ENCODE measurements at places on chromosomes 3 and 15.

GRCh38 chr3:52216585-52217408, 8.6 kb downstream of the TLR9 start:
- H3K27me3 ChIP-seq = no peaks in the 10 kb centered on the region
- H3K27ac ChIP-seq = no peak overlapping the region
- DNase-seq = no peak
- no peak overlapping the region for H3K4me3 ChIP-seq
- peaks cover 16% of the 10 kb centered on the region for H3K36me3 ChIP-seq

DNA sequence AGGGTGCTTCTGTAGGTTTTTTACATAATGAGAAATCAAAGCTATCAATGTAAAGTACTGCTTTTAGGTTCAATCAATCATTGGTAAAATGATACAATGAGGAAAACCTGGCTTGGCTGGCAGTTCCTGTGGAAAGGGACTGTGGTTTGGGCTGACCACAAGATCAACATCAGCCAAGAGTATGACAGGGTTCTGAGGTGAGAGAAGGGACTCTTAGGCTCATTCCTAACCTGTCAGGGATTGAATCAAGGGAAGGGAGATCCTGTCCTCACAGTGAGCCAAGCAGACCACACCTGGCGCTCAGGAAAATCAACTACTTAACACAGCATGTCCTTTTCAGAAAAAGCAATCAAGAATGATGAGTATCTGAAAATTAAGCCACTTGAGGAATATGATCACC, 111.1 kb downstream of the MAGI1 start:
- H3K27ac ChIP-seq = no peak overlapping the region
- H3K36me3 ChIP-seq = no peaks in the 10 kb centered on the region
- no peak overlapping the region for H3K4me3 ChIP-seq
- no peaks in the 10 kb centered on the region for H3K27me3 ChIP-seq
- DNase-seq = no peak

GRCh38 chr3:127770671-127771355, 51.5 kb downstream of the MGLL start:
- no peaks in the 10 kb centered on the region for H3K36me3 ChIP-seq
- no peak overlapping the region for H3K4me3 ChIP-seq
- no peak for DNase-seq

- no peak overlapping the region for H3K27ac ChIP-seq
- H3K4me1 ChIP-seq = peaks cover 12% of the 10 kb centered on the region
- DNase-seq = no peak
- H3K27me3 ChIP-seq = no peaks in the 10 kb centered on the region
- no peaks in the 10 kb centered on the region for H3K36me3 ChIP-seq
These were observed 9.3 kb upstream of the RPL29 start for GRCh38 chr3:52004906-52005395.

DNA sequence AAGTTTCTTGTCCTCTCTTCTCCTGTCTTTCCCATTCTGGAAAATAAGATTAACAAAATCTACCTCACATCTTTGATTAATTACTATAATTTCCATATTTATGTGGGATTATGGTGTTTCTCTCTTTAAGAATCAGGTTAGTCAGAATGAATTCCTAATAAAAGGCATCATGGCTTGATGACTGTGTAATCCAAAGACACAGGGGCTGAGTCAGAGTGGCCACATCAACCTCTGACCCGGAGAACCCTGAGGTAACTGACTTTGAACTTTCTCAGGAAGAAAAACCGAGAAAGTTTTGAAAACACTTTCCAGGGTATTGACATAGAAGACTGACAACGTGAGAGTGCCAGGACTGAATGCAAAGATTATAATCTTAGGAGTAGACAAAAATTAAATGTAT, 170.3 kb upstream of the MCTP2 start:
- H3K36me3 ChIP-seq = no peaks in the 10 kb centered on the region
- no peaks in the 10 kb centered on the region for H3K27me3 ChIP-seq
- DNase-seq = no peak
- H3K4me3 ChIP-seq = no peak overlapping the region

DNA sequence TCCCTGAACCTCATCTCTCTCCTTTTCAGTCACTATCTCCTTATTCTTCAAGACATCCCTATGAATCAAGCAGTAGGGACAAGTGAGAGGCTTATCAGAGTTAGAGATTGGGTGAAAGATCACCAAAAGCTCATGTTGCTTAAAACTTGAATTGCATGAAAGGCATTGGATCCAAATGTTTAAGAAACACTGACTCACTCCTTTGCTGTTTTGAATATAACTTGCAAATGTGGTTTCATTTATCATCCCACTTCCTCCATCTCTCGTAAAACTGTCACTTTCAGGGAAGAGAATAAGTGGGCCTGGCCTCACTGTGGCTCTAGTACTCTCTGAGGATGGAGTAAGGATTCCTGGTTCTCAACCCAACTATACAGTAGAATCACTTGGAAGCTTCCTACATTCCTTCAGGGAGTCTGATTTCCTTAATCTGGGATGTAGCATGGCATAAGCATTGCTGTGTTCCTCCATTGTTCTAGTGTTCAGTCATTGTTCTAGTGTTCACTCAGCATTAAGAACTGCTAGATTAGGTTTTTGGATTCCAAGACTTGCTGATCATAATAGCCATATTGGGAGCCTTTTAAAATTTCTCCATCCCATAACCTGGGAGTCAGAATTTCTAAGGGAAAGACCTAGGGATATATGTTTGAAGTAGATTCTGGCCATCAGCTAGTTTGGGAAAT, 171.8 kb downstream of the TMEM108 start:
- 0 out of 2 replicates have a peak, but pooled peaks cover 1% of the 10 kb centered on the region for H3K4me1 ChIP-seq
- no peaks in the 10 kb centered on the region for H3K36me3 ChIP-seq
- no peak overlapping the region for H3K27ac ChIP-seq
- no peak overlapping the region for H3K4me3 ChIP-seq

GRCh38 chr3:118476885-118477618, 557.6 kb downstream of the IGSF11 start:
- no peaks in the 10 kb centered on the region for H3K36me3 ChIP-seq
- peaks cover 8% of the 10 kb centered on the region for H3K4me1 ChIP-seq
- H3K27ac ChIP-seq = no peak overlapping the region
- no peak overlapping the region for H3K4me3 ChIP-seq

DNA sequence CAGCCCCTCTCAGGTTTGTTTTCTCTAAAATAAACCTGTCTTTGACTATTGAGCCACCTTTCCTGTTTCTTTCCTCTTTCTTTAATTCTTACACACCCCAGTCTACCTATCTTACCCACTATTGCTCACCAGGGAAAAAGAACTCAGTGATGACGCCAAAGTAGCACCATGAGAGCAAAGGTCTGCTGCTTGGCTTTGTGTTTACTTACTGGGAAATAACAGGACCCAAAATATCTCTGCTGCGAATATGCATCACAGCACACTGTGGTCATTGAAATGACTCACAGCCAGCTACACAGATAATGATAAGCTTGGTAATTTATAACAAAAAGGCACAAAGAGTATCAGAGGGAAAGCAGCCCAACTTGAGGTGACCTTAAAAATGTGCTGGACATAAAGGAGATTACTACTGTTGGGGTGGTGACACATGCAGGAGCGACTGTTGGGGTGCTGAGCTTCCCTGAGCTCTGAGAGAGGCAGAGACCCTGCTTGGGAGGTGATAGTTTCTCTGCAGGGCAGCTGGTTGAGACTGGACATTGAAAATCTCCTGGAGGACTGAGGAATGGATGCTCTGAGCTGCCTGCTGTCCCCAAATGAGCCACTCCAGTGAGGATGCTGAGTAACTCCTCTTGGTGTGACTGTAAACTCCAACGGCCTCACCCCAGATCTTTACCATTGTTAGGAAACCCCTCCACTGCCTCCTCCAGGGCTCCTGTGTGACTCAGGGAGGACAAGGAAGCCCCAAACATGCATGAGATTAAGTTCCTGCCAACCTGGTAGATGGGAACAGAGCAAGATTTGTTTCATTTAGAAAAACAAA, 14.5 kb downstream of the EFCAB12 start:
- DNase-seq = no peak
- H3K4me1 ChIP-seq = no peaks in the 10 kb centered on the region
- no peaks in the 10 kb centered on the region for H3K36me3 ChIP-seq
- no peaks in the 10 kb centered on the region for H3K27me3 ChIP-seq
- no peak overlapping the region for H3K27ac ChIP-seq
